M059J (cell line): ENCODE measurements at places on chromosomes 12 and 14.

DNA sequence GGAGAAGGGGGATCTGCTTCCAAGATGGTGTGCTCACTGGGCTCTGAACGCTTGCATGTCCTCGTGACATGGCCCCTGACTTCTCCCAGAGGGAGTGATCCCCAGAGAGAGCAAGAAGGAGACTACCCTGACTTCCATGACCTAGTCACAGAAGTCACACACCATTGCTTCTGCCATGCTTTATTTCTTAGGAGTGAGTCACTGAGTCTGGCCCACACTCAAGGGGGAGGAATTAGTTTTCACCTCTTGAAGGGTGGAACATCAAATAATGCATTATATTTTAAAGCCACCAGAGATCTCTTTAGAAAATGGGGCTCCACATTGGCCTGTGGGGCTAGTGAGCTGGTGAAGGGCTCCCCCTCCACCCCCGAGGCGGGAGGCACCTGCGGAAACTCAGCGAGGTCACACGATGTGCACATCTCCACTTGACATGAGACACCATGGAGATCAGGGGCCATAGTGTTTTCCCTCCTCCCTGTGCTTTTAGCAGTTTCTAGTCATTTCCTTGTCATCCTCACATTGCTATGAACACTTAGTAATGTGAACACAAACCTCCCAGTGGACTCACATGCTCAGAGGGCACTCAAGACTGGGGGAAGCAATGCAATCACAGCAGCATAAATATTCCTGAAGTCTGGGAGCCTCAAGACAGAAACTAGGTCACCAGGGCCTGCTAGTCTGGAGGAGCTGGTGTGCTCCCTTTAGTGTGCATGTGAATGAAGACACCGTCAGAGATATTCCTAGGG, 87.4 kb upstream of the FZD10 start:
- DNase-seq = no peak

GRCh38 chr12:2593045-2593444, 201.7 kb upstream of the FKBP4 start:
- no peak for DNase-seq

DNA sequence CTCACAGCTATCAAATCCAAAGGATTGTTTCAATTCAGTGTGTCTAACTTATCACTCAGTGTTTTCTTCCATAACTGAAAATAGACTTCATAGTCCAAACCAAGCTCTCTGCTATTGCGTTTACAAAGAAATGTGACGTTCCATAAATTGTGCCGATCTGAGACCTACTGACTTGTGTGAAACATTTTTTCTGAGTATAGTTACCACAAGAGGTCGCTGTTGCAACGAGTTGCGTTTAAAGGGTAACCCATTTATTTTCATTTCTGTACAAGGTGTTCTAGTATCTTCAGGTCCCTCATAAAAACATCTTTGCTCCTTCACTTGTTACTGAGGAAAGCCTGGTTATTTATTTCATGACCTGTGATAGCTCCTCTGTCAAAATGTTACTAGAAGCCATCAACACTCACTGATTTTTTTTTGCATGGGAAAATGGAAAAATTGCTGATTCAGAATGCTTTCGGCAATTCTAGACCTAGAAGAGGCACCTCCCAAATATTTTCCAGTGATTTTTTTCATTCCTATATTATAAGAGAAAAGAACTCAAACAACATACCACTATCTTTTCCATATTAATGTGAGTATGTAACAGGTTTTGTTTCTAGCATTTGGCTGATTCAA, 60.9 kb upstream of the OR4E1 start:
- peak; percentile 35 for DNase-seq

DNA sequence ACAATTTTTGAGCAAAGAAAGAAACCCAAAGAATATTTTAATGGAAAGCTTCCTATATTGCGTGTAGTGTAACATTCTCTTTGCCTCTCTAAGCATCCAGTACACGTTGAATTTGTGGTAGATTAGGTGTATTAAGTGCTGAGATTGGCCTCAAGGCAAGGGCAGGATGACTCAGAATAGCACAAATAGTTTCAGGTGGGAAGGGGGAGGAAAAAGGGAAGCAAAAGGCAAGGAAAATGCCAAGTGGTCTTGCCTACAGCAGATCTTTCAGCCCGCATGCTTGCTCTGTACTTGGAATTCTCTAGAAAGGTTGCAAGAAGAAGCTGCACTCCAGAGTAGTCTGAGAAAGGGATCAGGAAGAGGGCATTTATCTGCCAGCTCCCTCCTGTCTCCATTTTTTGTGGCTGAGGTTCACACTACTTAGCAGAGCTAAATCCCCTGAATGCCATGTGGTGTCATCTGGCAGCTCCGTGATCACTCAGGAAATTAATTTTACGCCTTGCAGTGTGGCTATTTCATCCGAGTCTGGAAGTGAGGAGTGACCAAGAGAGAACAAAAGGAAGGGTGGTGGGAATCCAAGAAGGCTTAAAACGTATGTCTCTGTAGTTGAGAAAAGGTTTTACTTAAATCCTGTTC, 28.5 kb downstream of the CDKN1B start:
- peak; percentile 62 for DNase-seq

DNA sequence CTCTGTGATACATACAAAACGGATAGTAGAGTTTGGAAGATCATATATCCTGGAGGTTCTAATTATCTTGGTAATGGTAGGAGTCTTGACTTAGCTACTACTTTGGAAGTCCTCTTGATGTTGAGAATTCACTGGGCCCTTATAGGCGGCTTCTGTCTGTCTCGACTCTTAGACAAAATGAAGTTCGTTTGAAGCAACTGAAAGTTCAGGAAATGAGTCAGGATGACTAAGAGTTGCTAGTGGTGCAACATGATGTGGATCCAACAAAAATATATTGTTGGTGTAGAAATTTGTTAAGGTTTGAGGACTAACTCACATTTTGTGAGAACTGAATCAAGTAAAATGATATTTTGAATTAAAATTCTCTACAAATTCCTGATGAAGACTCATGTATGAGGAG, 272.7 kb downstream of the AEBP2 start:
- DNase-seq = peak; percentile 90

DNA sequence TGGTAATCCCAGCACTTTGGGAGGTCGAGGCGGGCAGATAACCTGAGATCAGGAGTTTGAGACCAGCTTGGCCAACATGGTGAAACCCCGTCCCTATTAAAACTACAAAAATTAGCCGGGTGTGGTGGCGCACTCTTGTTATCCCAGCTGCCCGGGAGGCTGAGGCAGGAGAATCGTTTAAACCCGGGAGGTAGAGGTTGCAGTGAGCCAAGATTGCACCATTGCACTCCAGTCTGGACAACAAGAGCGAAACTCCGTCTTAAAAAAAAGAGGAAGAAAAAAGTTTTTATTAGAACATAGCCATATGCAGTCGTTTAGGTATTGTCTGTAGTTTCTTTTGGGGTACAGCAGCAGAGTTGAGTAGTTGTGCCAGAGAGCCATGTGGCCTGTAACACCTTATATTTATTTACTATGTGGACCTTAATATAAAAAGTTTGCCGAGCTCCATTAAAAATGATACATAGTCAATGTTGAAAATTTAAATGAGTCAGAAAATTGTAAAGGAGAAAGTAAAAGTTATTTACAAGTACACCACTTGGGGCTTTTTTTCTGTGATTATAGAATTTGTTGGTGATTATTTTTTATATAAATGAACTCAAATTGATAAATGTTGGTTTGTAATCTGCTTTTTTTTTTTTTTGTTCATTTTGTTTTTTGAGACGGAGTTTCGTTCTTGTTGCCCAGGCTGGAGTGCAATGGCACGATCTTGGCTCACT, 2.2 kb downstream of the ADIPOR2 start:
- no peak for DNase-seq

DNA sequence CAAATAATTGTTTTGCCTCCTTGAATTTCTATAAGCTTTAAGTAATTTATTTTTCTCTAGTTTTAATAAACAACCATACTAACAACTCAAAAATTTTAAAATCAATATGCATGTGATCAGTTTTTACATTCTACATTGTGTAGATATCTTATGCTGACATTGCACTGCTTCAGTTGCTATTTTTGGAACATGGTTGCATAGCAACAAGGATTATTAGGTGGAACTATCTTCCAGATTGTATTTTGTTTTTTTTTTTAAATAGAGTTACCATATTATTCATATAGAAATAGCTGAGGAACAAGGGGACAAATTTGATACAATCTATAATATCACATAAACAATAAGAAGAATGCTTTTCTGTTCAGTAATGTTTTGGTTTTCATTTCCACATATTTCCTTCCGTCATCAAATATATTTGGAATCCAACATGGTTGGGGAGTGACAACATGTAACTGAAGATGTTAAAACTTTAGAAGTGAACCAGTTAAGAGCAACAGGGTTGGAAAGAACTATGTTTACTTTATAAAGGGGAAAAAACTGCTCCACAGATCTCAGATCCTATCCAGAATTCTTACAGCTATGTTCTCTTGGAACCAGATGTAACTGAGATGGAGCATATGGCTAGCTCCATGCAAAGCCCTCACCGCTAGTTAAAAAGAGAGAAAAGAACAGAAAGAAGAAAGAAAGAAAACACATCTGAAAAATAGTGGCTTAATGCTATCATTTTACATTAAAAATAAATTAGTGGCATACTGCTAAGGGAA, 235.5 kb downstream of the NELL2 start:
- DNase-seq = no peak

GRCh38 chr12:4243091-4243490, 30.5 kb upstream of the CCND2 start:
- DNase-seq = no peak

GRCh38 chr12:98332642-98333041, 182.7 kb upstream of the TMPO start:
- DNase-seq = no peak

- no peak for DNase-seq
These were observed 59.1 kb upstream of the GALNT9 start for GRCh38 chr12:132388379-132389015.

- no peak for DNase-seq
These were observed 1814.2 kb upstream of the SEL1L start for GRCh38 chr14:83347874-83348273.

- DNase-seq = peak; percentile 39
These were observed 27.8 kb upstream of the GPR132 start for GRCh38 chr14:105093038-105093430.

- no peak for DNase-seq
These were observed 84.0 kb downstream of the BORCS5 start for GRCh38 chr12:12440784-12441428.

DNA sequence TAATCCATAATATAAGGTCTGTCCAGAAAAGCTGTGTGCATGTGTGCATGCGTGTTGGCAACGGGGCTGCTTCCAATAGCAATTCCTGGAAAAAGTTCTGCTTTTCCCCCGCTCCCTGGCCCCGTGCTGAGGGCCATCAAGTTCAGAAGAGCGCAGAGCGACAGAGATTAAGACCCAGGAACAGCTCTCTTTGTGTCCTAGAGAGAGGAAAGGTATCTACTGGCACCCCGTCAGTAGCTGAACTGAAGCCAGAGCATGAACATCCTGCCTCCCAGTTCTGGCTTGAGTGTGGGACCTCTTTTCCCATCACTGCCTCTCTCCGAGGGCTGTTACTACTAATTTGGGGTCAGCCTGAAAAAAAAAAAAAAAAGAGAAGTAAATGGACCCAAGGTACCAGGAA, 15.5 kb downstream of the HDAC7 start:
- DNase-seq = no peak

DNA sequence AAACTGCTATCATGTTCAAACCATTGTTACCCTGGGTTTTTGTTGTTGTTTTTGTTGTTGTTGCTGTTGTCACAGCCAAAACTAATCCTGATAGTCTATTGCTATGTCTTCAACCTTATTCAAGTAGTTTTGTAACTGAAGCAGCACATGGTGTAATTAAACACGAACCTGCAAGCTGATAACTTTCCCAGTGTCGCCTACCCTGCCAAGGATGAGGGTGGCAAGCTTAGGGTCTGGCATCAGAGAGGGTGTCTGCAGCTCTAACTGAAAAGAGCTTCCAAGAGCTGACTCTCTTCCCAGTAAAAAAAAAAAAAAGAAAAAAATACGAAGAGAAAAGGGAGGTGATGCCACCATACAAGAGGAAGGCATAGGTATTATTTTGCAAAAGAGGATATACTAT, 86.3 kb upstream of the BCL2L14 start:
- no peak for DNase-seq

DNA sequence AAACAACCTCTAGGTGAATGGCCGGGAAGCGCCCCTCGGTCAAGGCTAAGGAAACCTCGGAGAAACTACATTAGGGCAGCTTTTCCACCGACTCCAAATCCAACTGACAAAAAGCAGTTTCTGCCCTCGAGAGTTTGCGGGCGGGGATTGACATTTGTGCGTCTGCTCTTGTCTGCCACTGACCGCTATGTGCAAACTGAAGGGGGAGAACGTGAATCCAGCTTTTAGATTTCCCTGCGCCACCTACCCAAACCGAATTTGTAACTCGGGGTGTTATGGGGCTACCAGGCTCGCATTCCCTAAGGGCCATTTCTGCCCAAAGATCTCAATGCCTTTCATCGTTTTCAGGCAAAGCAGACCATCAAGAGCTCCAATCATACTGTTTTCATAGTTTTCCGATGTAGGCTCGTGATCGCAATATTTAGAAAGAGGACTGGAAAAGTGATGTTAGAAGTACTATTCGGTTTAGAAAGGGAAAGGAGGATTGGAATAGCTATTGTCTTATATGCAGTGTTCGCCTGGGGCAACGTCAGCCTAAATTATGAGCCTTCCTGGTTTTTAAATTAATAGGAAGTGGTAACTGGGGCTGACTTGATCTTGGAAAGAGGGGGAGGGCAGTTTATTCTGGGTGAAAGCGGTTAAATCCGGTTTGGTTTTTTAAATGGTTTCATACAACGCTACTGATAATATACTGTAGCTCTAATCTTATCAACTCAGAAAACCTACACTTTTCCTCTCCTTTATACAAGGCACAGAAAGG, 45.4 kb downstream of the BCAT1 start:
- no peak for DNase-seq

DNA sequence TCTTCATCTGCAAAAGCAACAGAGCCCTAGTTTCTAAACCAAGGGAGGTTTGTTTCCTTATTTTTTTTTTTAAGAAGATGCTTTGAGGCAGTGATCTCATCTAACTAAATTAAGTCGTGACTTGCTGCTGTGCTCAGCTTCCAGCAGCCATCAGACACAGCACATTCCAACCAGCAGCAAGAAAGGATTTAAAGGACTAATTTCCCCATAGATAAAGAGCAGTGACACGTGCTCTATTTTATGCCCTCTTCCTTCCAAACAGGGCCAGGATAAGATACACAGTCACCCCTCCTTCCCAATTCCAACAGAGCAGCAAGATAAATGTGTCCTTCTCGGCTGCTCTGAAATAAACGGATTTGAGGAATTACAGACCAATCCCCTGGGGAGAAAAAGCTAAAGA, 81.7 kb downstream of the PRKAB1 start:
- DNase-seq = no peak

GRCh38 chr14:95313190-95313589, 6.5 kb downstream of the CLMN start:
- DNase-seq = no peak

- DNase-seq = no peak
These were observed 17.7 kb upstream of the SPTSSA start for GRCh38 chr14:34479694-34480093.
